Stimulated activated CD4-positive, alpha-beta T cell treated with anti-CD3 and anti-CD28 coated beads, Interleukin-12 subunit alpha, Interleukin-12 subunit beta, amount 100 ng/mL, for 24 hours (primary cell): ENCODE measurements at places on chromosomes 5 and 9.
A peak's percentile ranks its signal among the peaks of the same experiment; 100 is the strongest.

DNA sequence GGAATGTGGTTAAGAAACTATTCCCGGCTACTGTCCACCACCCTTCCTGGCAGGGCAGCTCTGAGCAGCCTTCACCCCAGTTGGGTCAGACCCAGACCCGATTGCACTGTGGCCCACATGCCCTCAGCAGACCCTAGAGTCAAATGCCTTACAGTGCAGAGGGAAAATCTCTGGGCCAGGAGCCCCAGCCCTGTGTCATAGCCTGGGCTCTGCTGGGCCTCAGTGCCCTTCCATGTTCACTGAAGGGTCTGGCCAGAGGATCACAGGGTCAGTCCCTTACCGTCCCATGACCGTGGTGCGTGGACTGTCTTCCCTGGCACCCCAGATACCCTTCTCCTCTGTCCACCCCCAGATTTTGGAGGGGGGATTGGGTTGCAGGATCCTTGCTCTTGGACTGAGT is 73.5 kb upstream of the COL5A1 start:
- no peak for DNase-seq

GRCh38 chr5:140351609-140352334 is 5.4 kb upstream of the HBEGF start:
- no peak for DNase-seq

- no peak for DNase-seq
Measured at GRCh38 chr9:19117039-19117716, 10.1 kb downstream of the PLIN2 start.

DNA sequence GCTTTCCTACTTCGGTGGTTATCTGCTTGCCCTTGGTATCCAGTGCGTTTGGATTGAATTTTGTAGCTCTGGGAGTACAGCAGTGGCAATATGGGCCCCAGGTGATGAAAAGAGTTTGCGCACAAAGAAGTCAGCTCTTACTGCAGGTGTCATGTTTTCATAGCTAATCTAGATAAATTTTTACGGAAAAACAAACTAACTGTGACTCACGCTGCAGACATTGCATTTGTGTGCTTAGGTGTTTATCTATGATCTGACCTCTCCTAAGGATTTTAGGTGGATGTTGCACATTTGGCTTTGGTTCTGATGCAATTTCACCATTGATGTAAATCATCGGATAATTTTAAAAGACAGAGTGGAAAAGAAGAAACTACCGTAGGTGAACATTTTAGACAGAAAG is 92.1 kb downstream of the VCAN start:
- no peak for DNase-seq

GRCh38 chr9:111926421-111926875 is 29.8 kb downstream of the UGCG start:
- DNase-seq = peak; percentile 19

DNA sequence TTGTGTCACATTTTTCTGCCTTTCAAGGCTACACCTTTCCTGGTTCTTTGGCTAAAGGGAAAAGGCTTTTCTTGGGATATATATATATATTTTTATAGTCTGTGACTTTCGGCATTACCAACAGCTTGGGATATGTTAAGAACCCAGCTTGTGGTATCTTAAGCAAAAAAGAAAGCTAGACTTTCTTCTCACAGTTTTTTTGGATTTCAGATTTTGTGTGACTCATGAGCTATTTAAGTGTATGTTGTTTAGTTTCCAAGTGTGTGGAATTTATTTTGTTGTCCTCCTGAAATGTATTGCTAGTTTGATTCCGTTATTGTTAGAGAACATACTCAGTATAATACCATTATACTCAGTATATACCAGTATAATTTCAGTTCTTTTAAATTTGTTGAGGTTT is 64.8 kb downstream of the ERCC6L2 start:
- no peak for DNase-seq

DNA sequence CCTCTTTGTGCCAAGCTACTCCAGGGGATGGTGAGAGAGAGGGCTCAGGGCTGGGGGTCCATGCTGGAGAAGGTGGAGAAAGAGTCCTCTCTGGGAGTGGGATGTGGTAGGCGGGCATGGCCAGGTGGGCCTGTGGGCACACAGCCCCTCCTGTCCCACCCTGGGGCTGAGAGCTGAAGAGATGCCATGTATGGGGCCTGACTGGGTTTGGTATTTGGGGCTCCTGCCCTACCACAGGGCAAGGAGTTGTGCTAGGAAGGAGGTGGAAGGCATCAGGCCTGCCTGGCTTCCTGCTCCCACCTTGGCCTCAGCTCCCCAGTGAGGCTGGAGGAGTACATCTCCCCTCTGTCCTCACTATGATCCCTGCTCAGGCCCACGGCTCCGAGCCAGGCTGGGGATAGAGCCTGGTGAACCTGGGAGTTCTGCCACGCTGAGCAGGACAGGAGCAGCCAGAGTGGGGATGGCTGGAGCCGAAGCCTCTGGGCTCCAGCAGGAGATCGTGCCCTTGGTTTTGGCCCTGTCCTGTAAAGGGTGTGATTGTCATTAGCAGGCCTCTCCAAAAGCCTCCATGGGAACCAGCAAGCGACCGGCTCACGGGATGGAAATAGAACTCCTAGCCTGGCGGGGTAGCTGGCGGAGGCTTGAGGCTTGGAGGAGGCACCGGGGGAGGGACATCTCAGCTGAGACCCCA is 75.5 kb downstream of the CACNA1B start:
- DNase-seq = no peak

DNA sequence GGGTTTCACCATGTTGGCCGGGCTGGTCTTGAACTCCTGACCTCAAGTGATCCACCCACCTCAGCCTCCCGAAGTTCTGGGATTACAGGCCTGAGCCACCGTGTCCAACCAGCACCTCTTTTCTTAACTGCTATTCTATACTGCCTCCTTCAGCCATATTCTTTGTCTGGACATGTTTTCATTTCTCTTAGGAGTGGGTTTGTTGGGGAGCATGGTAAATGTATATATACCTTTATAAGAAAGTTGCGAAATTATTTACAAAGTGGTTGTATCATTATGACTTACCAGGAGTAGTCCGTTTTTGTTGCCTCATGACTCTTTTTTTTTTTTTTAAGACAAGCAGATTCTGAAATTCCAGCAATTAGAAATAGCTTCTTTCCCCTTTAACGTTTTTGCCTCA is 38.7 kb downstream of the CDC42SE2 start:
- DNase-seq = no peak

GRCh38 chr5:59765446-59765845 is 128.1 kb downstream of the PDE4D start:
- no peak for DNase-seq

DNA sequence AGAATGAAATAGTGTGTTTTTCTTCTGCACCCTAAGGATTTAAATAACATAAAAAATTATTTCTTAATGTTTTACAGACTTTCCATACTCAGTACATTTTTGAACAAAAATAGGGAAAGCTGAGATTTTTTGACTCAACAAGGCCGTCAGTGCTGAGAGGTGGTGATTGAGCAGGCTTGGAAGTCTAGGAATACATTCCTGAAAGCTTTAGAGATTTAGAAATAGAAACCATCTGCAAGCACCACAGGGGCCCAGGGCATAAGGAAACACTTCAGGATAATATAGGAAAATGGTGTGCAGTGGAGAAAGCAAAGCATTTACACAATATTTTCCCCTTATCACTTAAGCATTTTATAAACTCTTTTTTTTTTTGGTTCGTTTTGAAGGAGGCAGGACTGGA is 5.2 kb downstream of the BASP1 start:
- DNase-seq = no peak

GRCh38 chr9:134891053-134891452 is 10.4 kb downstream of the FCN2 start:
- DNase-seq = no peak

GRCh38 chr5:157029457-157029856 is 29.5 kb downstream of the HAVCR1 start:
- no peak for DNase-seq

GRCh38 chr9:128550226-128550625 is 2.2 kb upstream of the SPTAN1 start:
- peak; percentile 7 for DNase-seq

DNA sequence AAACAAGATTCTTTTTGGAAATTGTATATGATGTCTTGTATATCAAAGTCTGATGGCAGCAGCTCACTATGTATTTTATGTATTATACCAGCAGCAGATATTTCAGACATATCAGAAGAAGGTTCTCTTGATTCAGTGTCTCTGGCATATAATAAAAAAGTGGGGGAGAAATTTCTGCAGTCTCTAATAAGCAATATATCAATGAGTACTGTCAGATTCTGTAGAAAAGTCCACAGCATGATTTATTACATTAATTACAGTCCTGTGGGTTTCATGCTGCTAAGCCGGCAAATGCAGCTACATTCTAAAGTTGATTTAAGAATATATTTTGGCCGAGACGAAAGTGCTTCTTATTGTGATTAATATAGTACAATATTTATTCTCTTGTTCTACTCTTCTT is 113.1 kb downstream of the KIAA1958 start:
- no peak for DNase-seq

GRCh38 chr5:175464074-175464941 is 14.1 kb upstream of the SFXN1 start:
- DNase-seq = peak; percentile 28

DNA sequence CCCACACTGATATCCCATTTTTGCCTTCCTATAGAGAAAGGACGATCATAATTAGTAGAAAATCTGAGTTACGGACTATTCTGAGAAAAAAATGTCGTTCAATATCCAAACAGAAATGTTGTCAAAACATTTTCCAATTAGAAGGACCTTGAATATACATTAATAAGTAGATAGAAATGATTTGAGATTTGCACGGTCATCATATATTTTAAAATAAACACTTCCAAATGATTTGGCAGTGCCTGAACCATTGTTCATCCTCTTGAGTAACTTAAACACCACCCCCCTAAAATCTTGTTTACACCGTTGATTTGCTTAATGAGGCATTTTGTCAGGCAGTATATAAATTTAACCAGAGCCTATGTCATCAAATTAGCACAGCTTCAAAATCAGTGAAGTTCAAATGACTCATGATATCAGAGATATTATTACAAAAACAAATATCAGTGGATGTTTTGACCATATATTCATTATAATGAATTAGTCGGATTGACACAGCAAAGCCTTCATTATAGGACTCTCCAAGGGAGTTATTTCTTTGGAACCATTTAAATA is 105.0 kb downstream of the ACTL7B start:
- no peak for DNase-seq

- no peak for DNase-seq
Measured at GRCh38 chr9:126833020-126833419, 27.4 kb upstream of the ZBTB34 start.

- DNase-seq = no peak
Measured at GRCh38 chr9:127038531-127038930, 83.9 kb downstream of the ANGPTL2 start.

- no peak for DNase-seq
Measured at GRCh38 chr9:20462410-20462809, 159.9 kb downstream of the MLLT3 start.

- no peak for DNase-seq
Measured at GRCh38 chr5:157690690-157691433, 19.5 kb downstream of the C5orf52 start.

- no peak for DNase-seq
Measured at GRCh38 chr5:131392466-131393095, 128.7 kb downstream of the CDC42SE2 start.

DNA sequence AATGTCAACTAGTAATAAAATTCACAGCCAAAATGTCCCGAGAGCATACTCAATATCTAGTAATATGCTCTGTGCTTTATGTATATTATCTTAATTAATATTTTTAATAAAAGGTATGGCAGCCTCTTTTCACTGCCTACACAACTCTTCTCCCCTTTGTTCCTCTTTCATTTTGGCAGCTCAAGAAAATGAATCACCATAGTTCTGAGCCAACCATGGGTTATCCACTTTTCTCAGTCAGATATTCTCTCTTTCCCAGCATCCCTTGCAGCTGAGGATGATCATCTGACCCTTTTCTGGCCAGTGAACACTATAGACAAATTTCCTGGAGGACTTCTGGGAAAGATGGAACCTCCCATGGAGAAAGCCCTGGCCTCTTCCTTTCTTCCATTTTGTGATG is 8.2 kb upstream of the DOCK8 start:
- DNase-seq = no peak

GRCh38 chr5:14035859-14036503 is 91.5 kb upstream of the DNAH5 start:
- DNase-seq = no peak
